CD4-positive, alpha-beta memory T cell (primary cell): ENCODE measurements at places on chromosomes 11 and 22.

DNA sequence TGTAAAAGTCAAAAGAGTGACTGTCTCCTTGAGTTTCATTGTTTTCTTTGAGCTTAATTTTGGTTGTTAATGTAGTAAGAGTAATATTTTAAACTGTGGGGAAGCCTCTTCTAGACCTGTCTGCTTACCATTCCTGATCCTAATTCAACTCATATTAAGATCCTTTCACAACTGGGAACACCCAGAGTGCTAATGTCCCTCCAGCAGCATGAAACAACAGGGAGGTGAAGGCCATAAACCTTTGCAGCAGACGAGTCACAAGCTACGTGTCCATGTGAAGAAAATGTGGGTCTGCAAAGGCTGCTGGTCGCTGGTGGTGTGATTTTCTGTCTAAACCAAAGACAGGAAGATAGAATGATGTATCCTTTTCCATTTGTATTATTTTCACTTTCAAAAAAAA is 152.5 kb downstream of the ETS1 start:
- DNase-seq: no peak

GRCh38 chr22:42837556-42837955 is 19.5 kb downstream of the ARFGAP3 start:
- no peak for DNase-seq

- DNase-seq: no peak
Observed at GRCh38 chr11:107969219-107969618, 39.5 kb upstream of the CUL5 start.

DNA sequence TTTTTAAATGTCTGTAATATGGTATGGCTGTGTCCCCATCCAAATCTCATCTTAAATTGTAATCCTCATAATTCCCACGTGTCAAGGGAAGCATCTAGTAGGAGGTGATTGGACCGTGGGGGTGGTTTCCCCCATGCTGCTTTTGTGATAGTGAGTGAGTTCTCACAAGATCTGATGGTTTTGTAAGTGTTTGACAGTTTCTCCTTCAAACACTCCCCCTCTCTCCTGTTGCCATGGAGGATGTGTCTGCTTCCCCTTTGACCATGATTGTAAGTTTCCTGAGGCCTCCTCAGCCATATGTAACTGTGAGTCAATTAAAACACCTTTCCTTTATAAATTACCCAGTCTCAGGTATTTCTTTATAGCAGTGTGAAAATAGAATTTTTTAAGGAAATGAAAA is 31.1 kb upstream of the CD44 start:
- no peak for DNase-seq

- DNase-seq: peak; percentile 45
Observed at GRCh38 chr22:41445129-41446056, 1.2 kb downstream of the TOB2 start.

GRCh38 chr11:9529334-9529650 is 44.2 kb upstream of the WEE1 start:
- DNase-seq: no peak
